Stimulated activated naive CD4-positive, alpha-beta T cell treated with Interleukin-2 at 50 U/mL for 16 hours (primary cell): ENCODE measurements at places on chromosomes 7 and 10.
A peak's percentile ranks its signal among the peaks of the same experiment; 100 is the strongest.

GRCh38 chr10:48658243-48658974 lies 26.3 kb upstream of the WDFY4 start:
- peak; percentile 43 for DNase-seq

- no peak for DNase-seq
Measured at GRCh38 chr10:28800144-28800543, 122.8 kb downstream of the BAMBI start.

GRCh38 chr10:95229724-95230627 lies 35.9 kb downstream of the ACSM6 start:
- no peak for DNase-seq

- no peak for DNase-seq
Measured at GRCh38 chr10:47300429-47300931, 483 bp downstream of the GDF10 start.

GRCh38 chr7:54932818-54933543 lies 85.8 kb upstream of the EGFR start:
- no peak for DNase-seq

DNA sequence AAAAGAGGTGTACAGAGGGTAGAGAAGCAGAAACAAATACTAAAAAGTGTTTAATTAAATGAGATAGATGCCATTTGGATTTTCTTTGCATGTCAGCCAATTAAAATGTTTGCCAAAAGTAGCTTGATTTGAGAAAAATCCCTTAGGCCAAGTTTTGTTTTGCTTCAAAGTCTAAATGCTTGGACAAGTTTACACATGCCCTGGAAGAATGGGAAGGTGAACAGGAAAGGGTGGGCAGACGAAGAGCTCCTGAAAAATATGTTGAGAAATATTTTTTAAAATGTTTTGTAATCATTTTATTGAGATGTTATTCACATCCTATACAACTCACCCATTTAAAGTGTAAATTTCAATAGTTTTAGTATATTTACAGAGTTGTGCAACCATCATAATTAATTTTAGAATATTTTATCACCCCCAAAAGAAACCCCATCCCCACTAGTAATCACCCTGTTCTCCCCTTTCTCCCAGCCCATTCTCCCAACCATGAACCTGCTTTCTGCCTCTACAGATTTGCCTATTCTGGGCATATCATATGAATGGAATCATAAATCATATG lies 98.5 kb upstream of the ANK3 start:
- no peak for DNase-seq

GRCh38 chr7:30752979-30753378 lies 1.0 kb downstream of the INMT start:
- DNase-seq, result no peak

DNA sequence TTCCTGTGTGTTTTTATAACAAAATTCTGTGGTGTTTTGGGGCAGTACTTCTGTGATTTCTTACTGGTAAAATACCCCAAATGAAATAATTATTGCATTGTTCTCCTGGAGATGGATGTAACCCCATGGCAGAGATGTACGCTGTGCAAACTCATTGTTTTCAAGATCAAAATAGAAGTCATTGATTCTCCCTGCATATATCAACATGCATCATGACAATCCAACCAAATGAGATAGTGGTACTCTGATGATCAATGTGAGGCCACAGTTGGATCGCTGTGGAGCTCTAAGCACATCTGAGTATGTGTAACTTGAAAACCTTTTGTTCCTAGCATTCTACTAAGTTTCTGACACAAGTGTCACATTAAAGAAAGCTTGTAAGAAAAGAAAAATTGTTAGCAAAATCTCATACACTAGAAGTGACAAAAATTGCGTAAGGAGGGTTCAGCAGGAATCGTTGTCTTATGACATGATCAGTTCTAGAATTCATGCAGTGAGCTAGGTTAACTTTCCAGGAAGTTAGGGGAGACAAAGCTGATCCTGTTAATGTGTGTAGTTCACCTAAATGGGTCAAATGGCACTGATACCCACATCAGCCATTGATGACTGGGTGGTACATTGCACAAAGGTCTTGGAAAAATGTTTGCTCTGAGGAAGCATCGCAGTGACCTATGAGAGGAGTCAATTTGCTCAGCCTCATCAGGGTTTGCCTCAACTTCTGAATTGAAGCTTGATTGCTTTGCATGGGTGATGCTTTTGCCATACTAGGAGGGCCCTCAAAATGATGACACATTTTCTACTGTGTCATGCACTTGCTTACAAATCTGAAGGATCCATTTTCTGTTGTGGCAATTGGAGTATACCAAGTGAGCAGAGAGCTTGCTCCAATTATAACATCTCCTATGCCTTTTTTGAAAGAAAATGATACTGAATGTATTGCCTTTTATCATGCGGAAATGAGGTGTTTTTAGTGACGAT lies 145.1 kb downstream of the PLXDC2 start:
- DNase-seq, result no peak

DNA sequence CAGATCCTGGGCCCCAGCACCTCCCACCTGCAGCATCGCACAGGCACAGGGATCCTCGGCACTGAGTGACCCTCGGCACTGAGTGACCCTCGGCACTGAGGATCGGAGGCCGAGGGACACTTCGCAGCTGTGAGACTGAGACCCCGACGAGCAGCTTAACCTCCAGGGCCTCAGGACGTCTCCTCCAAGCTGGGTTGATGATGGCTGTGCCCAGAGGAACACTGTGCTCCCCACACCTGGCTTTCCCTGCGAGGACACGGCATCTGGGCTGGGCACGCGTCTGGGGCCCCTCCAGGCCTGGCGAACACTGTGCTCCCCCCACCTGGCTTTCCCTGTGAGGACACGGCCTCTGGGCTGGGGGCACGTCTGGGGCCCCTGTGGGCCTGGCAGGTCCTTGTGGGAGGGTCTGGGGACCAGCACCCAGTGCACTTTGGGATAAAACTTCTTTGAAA lies 158.3 kb upstream of the PPP2R2D start:
- DNase-seq, result no peak

- DNase-seq, result peak; percentile 58
Measured at GRCh38 chr10:91901784-91902677, 7.3 kb downstream of the FGFBP3 start.

GRCh38 chr10:65891073-65891981 lies 1034.5 kb upstream of the LRRTM3 start:
- no peak for DNase-seq

DNA sequence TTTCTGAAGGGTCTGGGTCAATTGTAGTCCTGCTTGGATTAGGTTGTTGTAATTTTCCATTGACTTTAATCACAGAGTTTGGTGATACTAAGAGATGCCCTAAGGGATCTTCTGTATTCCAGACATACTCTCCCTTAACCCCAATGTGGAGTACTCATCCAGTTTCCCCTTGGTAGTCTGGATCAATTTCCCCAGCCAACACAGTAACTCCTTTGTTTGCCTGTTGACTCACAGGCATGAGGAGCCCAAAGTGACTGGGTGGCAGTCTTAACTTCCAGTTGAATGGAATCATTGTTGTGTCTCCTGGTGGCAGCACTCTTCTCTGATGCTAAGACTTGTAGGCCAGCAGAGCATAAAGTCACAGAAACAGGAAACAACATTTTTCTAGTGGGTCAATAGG lies 41.5 kb upstream of the PIK3CG start:
- no peak for DNase-seq

- no peak for DNase-seq
Measured at GRCh38 chr7:112172870-112173567, 33.2 kb downstream of the DOCK4 start.

DNA sequence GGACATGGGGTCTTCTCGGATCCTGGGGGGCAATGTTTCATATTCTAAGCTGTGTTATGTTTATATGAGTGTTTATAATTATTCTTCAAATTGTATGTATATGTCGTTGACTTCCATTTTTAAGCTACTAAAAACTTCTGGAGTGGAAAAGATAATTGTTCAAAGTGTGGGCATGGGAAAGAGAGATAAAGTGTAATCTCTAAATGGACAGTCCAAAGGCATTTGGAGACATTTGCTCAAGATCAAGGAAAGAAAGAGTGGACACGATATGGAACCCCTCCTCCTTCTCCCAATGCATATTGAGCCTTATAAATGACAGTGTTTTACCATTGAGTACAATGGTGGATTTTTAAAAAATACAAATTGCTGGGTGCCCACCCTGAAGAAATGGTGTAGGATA lies 81.1 kb downstream of the SDHAF3 start:
- no peak for DNase-seq

DNA sequence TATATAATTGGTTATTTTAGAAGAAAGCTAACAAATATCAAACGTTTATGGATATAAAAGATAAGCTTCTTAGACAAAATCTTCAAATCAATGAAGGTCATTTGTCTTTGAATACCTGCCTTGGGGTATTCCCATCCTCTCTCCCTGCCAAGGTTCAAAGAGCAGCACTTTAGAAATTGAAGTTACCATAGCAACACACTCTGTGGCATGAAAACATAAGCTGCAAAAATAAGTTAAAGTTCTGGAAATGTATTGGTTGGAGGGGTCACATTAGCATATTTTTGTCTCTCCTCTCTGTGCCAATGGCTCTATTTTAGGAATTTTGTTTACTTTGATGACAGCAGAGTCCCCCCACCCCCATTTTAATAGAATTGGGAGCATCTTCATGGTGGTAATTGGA lies 12.0 kb downstream of the ECHDC3 start:
- no peak for DNase-seq

GRCh38 chr7:86814661-86815379 lies 171.1 kb downstream of the GRM3 start:
- DNase-seq, result no peak

GRCh38 chr10:7538970-7539654 lies 127.7 kb downstream of the ITIH5 start:
- no peak for DNase-seq

GRCh38 chr10:46523962-46524471 lies 32.4 kb downstream of the GPRIN2 start:
- no peak for DNase-seq

GRCh38 chr7:29619848-29620555 lies 56.4 kb downstream of the PRR15 start:
- no peak for DNase-seq

- no peak for DNase-seq
Measured at GRCh38 chr7:100351657-100352058, 6.3 kb upstream of the PILRB start.

- DNase-seq, result no peak
Measured at GRCh38 chr10:88069338-88069737, 205.9 kb downstream of the PTEN start.

DNA sequence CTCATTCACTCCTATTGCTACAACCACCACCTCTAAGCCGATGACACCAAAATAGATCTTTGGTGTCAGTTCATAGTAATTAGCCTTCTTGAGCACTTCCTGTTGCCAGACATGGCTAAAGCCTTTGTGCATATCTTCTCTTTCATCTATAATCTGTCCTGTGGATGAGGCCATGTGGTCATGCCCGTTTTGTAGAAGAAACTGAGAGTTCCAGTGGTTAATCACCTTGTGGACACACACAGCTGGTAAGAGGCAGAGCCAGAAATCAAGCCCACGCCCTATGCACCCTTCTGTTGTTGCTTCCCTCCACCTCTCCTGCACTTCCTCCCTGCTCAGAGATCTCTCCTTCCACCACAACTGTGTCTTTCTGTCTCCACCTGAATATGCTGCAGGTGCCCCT lies 285.1 kb upstream of the PFKP start:
- no peak for DNase-seq

GRCh38 chr10:111085690-111086353 lies 9.0 kb downstream of the ADRA2A start:
- no peak for DNase-seq

DNA sequence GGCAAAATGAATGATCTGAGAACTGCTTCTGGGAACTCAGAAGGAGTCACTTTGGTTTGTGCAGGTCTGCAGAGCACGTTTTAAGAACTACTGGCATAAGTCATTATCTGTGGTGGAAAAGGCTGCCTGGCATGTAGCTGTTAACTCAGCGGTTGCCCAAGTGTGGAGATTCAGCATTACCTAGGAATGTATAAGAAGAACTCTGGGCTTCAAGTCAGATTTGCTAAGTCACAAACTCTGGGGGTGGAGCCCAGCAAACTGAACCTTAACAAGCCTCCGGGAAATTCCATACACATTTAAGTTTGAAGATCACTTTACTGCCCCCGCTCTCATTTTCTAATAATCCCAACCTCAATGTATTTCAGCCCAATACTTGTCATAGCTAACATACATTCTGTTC lies 31.1 kb downstream of the PLXDC2 start:
- DNase-seq, result no peak

- no peak for DNase-seq
Measured at GRCh38 chr7:137880432-137880831, 33.7 kb upstream of the DGKI start.

- no peak for DNase-seq
Measured at GRCh38 chr10:77034795-77035194, 602.8 kb downstream of the KCNMA1 start.

- no peak for DNase-seq
Measured at GRCh38 chr10:114525368-114525949, 121.2 kb upstream of the AFAP1L2 start.

DNA sequence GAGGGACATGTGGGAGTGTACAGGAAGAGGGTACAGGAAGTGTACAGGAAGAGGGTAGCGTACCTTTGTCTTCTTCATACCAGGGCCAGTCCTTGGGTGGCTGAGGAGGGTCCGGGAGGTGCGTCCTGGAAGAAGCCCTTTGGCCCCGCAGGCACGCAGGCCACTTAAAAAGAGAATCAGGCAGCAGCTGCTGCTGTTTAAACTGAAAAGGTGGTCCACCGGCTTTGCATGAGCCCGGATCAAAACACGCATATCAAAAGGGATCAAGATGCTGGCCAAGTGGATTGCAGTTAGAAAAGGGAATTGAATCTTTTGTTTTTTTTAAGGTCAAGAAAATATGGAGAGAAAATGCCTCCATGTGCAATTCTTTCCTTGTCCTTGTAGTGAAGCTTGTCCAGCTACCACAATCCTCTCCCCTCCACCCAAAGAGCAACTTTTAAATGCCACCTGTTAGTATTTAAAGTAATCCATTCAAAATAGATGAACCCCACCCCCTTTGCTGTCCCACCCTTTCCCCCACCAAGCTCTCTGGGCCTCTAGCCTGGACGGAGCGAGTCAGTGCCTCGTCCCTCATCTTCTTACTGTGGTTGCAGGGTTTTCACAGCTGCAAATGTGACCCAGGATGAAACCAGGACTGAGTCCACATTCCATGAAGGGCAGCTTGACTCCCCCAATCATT lies 142.8 kb downstream of the GLCCI1 start:
- DNase-seq, result no peak

DNA sequence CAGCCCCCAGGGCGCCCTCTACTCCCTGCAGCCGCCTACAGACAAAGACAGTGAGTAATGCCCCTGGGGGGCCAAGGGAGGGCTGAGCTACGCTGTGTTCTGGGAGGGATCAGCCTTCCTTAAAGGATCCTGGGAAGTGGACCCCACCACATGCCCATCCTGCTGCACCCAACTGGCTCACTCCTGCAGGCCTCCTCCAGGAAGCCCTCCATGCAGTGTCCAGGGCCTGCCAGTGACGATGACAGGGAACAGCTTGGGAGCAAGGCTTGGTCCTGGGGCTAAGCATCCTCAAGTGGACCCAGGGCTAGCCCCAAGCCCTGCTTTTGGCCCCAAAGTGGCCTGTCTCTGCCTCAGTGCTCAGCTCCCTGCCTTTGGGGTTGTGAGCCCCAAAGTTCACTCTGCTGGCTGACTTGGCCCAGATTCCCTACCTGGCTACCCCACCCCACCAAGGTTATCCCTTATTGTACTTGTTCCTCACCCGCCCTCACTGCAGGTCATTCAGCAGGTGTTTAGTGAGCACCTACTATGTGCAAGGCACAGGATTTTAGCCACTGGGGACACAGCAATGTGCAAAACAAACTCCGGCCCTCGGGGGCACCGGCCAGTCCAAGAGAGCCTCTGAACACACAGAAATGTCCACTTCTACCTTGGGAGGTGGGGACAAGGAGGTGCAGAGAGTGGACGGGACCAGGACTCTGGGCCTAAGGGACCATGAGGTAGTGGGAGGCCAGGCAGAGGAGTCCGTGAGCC lies 83.5 kb downstream of the MYL10 start:
- DNase-seq, result no peak
